ENCODE measurements at places on chromosomes 12 and 14.
A peak's percentile ranks its signal among the peaks of the same experiment; 100 is the strongest.

- DNase-seq = no peak
Measured at GRCh38 chr14:75016815-75017214, 14.1 kb downstream of the EIF2B2 start.

- no peak for DNase-seq
Measured at GRCh38 chr12:95178136-95178535, 39.1 kb downstream of the FGD6 start.

GRCh38 chr14:94345344-94346064 is 22.4 kb upstream of the SERPINA6 start:
- DNase-seq = no peak

DNA sequence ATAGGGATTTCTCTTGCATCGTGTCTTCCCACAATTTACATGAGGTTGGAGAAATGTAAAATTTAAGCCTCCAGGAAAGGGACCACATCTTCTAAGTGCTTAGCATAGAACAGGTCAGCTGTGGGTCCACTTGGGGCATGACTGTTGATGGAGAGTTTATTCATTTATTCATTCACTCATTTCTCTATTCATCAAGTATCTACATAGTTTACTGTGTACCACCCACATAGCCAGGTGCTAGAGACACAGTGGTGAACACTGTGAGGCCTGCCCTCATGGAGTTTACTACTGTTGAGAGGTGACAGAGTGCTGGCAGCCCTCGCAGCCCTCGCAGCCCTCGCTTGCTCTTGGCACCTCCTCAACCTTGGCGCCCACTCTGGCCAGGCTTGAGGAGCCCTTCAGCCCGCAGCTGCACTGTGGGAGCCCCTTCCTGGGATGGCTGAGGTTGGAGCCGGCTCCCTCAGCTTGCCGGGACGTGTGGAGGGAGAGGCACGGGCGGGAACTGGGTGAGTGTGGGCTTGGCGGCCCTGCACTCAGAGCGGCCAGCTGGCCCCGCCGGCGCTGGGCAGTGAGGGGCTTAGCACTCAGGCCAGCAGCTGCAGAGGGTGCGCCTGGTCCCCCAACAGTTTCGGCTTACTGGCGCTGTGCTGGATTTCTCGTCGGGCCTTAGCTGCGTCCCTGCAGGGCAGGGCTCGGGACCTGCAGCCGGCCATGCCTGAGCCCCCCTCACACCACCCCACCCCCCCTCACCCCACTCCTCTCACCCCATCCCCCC is 1.7 kb upstream of the JPH4 start:
- no peak for DNase-seq

DNA sequence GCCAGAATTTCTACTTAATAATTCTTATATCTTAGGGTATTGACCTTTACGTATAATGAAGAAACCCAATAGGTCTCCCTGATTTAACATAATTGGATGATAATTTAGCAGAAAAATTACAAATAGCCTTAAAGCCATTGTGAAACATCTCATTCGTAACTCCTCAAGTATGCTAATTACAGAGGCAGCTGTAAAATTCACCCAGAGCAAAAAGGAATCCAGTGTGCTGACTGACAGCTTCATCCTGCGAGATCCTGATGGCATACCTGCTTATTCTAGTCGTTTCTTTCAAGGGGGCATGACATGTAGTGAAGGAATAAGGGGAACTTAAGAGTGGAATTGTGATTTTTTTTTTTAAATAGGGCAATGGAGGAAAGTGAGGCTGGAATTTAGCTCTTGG is 291.5 kb downstream of the FUT8 start:
- DNase-seq = no peak

DNA sequence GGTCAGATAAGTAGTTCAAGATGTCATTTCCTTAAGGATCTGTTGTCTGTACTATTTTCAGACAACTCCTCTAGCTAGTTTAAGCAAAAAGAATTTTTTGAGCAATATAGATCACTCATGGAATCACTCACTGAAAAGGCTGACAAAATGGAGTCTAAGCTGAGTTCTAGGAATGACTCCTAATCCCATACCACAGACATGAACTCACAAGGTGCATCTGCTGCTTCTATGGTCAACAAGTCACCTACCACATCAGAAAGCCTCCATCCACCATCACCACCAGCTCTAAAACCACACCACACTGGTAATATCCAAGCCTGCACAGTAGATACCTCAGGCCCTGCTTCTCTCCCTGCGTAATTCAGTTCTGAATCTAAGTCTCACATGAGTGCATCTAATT is 33.0 kb downstream of the PWP1 start:
- DNase-seq = no peak

DNA sequence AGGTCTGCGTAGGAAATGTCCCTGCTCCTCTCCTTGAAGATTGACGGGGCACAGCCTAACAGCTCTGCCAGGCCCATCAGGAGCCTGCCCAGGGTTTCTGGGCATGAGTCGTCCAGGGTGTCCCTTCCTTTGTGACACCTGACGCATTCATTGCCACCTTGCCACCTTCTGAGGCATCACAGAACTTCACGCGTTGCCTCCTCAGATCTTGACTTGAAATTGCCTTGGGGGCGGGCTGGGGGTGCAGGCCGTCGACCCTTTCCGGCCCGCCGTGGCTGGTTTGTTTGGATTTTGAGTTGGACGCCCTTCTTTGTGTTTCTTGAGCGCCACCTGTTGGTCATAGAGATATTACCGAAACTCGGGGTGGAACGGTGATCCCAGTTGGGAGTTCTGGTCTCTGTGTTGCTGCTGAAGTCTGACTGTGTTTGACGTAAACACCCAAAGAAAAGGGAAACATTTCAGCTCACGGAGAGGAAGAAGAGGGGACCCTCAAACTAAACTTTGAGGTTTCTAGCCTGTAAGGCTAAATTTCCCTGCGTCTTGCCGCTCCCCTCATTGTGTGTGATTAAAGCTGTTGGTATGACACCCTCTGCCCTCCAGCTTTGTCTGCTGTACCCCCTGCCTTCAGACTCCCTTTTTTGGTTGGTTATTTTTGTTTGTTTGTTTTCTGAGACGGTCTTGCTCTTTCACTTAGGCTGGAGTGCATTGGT is 44.6 kb downstream of the MLXIP start:
- peak; percentile 65 for DNase-seq

DNA sequence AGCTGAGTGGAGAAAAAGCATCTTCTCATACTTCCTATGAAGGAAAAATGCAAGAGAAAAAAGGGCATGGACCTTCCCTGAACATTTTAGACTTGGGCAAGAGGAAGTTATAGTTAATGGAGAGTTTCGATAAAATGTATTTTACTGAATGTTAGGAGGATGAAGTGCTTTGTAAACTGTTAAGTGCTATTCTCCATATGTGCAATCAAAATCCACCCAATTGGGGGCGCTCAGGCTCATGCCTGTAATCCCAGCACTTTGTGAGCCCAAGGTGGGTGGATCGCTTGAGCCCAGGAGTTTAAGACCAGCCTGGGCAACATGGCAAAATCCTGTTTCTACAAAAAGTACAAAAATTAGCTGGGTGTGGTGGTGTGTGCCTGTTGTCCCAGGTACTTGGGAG is 1.9 kb upstream of the CNPY2 start:
- no peak for DNase-seq

GRCh38 chr12:119609358-119609757 is 15.8 kb downstream of the TMEM233 start:
- no peak for DNase-seq

DNA sequence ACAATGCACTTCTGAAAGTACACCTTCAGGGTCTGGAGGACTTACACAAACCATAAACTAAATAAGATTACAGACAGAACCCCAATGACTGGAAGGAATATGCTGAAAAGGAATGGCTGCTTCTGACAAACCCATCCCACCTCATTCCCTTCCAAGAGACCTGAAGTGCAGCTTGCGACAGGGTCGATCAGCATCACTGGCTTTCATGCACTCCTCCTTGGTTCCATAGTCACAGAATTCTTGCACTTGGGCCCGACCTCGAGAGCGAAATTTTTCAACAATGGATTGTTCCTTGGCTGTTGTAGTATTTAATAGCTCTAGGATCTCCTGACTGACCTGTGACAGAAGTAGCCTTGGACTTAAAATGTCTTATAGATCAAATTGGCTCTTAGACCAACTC is 9.6 kb downstream of the METTL3 start:
- DNase-seq = no peak

- DNase-seq = no peak
Measured at GRCh38 chr14:40119321-40119720, 687.1 kb upstream of the FBXO33 start.

DNA sequence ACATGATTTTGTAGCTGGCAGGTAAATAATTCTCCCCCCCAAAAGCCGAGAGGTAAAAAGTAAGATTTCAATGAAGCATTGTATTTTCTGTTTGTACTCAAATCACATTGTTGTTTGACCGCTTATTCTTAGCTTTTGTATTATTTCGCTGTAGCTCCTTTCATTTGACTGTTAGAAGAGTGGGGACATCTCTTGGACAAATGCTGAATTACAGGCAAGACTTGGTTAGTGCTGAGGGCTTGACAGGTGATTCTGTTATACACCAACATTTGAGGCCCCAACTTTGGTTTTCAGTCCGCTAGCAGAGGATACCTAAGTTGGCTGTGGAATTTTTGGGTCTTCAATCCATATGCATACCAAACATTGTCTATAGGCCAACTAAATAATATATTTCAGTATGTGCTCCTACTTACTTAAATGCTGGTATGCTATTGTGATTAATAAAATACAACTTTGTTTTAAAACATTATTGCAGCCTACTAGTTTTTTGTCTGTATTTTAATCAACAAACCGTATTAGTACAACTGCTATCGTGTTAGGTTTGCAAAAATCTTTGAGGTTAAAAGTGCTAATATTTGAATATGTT is 102.2 kb downstream of the ERC1 start:
- DNase-seq = peak; percentile 33

DNA sequence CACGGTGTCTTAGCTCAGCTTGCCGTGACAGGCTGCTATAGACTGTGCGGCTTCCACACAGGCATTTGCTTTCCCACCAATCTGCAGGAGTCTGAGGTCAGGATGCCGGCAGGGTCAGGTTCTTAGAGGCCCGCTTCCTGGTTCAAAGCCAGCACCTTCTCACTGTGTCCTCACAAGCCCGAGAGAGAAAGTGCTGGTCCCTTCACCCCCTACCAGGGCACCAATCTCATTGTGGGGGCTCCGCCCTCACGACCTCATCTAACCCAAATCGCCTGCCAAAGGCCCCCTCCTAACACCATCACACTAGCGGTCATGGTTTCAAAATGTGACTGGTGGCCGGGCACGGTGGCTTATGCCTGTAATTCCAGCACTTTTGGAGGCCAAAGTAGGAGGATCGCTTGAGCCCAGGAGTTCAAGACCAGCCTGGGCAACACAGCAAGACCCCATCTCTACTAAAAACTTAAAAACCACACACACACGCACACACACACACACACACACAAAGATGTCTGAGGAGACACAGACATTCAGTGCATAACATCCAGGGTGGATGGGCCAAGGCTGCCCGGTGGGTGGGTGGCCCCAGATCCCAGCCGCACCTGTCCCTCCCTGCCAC is 26.8 kb downstream of the MMP17 start:
- no peak for DNase-seq

GRCh38 chr12:99253068-99253467 is 394.5 kb upstream of the GARIN6 start:
- DNase-seq = no peak

GRCh38 chr12:47876440-47876960 is 28.3 kb downstream of the VDR start:
- DNase-seq = no peak

DNA sequence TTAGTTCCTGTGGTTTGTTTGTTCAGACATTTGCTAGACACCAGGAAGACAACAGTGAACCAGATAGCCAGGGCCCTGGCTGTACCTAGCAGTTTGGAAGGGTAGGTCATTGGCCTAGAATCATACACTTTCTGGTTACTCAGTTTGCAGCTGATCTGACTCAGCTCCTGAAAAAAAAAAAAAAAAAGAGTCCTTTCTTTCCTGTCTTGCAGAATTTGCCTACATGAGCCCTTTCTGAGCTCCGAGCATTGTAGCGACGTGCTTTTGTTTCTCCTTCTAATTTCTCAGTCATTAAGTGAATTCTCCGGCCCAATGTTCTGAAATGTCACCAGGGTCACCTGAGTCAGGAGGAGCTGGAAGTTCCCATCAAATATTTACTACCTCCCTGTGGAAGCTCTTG is 2.4 kb downstream of the CABP1 start:
- no peak for DNase-seq

GRCh38 chr14:68884031-68885030 is 91.5 kb upstream of the ZFP36L1 start:
- no peak for DNase-seq

DNA sequence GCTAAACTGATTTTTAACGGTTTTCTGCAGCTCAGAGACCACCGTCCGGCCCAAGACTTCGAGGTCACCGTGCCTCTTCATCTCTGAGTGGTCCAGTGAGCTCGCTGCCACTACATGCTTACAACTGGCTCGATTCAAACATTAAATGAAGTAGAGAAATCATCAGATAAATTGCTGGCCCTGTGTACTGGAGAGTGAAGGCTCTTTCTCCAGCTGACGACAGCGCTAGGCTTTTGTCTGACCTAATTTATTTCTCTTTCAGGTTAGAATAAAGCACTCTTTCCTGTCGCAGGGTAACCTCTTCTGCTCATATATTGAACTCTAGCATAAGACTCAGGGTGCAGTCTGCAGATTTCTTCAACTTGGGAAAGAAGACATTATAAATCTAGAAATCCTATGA is 6.4 kb downstream of the BCL11B start:
- DNase-seq = peak; percentile 52

GRCh38 chr14:29709490-29709889 is 218.2 kb downstream of the PRKD1 start:
- no peak for DNase-seq

- no peak for DNase-seq
Measured at GRCh38 chr12:19872621-19873540, 433.6 kb downstream of the AEBP2 start.

- no peak for DNase-seq
Measured at GRCh38 chr14:21302013-21302835, 22.3 kb downstream of the RPGRIP1 start.

DNA sequence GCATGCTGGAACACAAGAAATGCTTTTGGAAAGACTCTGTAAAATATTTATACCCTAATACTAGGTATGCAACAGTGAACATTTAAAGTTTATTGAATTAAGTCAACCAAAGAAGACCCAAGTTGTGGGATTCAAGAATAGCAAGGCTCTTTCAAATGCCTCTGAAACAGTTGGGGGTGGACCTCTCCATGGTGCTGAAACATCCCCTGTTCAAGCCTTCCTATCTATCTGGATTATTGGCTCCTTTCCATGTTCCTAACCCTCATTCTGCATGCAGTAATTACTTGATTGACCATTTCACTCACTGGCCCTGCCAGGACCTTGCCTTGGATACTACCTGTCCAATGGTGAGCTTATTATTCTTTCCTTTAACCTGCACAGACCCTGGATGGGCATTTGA is 349.7 kb downstream of the NRXN3 start:
- DNase-seq = no peak

GRCh38 chr14:94601884-94602391 is 10.3 kb upstream of the SERPINA3 start:
- DNase-seq = no peak

DNA sequence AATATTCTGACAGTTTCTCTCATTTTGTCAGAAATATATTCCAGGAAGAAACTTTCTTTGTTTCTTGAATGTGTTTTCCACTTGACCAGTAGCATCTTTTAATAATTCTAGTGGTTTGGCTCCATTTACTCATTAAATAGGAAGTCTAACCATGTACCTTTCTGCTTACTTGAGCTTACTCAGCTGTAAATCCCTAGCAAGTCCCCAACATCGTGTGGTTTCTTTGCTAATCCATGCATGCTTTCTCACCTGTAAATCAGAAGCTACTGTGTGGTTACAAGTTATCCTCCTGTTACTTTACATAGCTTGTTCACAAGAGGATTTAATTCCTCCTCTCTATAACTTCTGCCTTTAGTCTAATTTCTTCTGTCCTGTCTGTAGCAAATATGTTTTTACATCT is 227.7 kb downstream of the FSCB start:
- no peak for DNase-seq
